ENCODE measurements at places on chromosomes 4 and X.
A peak's percentile ranks its signal among the peaks of the same experiment; 100 is the strongest.

DNA sequence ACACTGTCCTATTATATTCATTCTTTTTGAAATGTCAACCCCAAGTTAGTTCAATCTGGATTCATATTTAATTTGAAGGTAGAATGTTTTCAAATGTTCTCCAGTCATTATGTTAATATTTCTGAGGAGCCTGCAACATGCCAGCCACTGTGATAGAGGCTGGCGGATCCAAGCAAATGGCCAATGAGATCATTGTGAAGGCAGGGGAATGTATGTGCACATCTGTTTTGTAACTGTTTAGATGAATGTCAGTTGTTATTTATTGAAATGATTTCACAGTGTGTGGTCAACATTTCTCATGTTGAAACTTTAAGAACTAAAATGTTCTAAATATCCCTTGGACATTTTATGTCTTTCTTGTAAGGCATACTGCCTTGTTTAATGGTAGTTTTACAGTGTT, 1.6 kb downstream of the CXCL1 start:
- H3K4me3 ChIP-seq = peak overlapping the region; percentile 3
- no peaks in the 10 kb centered on the region for H3K4me1 ChIP-seq
- no peaks in the 10 kb centered on the region for H3K36me3 ChIP-seq
- DNase-seq = no peak

- DNase-seq = no peak
- H3K36me3 ChIP-seq = no peaks in the 10 kb centered on the region
- H3K4me3 ChIP-seq = no peak overlapping the region
- H3K27ac ChIP-seq = no peak overlapping the region
- H3K27me3 ChIP-seq = no peaks in the 10 kb centered on the region
- H3K4me1 ChIP-seq = no peaks in the 10 kb centered on the region
These were observed 50.6 kb downstream of the PTCHD1 start for GRCh38 chrX:23385242-23385641.

- H3K27me3 ChIP-seq = no peaks in the 10 kb centered on the region
- H3K4me3 ChIP-seq = no peak overlapping the region
- H3K36me3 ChIP-seq = no peaks in the 10 kb centered on the region
- H3K27ac ChIP-seq = no peak overlapping the region
These were observed 26.9 kb upstream of the RASGEF1B start for GRCh38 chr4:81498551-81499099.

DNA sequence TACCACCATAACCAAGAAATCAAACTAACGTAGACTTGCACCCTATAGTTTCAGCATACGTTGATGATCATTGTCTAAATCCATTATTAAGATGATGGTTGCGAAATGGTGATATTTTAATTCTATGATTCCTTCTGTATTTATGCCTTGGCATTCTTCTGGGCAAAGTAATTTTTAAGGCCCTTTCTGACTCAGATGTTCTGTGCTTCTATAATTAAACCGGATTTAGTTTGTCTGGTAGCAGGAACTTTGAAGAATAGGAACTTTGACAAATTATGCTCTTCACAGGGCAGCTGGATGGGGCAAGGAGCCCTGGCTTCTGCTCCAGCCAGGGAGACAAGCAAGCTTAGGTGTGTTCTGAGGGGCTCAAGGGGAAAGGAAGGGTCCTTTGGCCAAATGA, 23.8 kb upstream of the PLAC1 start:
- H3K27me3 ChIP-seq = peaks cover 1% of the 10 kb centered on the region
- no peaks in the 10 kb centered on the region for H3K4me1 ChIP-seq
- H3K4me3 ChIP-seq = no peak overlapping the region
- no peak overlapping the region for H3K27ac ChIP-seq

DNA sequence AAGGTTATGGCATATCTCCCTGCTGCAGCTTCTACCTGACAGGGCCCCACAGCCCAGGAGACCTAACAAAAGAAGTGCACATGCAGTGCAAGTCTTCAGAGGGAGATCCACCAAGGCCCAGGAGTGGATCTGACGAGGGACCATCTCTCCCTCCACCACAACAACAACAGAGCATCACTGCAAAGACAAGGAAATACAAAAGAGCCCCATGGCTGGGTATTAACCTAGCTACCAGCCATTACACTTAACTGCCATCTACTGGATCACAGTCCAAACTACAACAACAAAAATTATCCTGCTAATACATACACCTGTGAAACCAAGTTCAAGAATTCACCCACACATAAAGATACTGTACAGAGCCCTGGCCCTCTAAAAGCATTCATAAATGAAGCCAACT, 280.2 kb upstream of the SLC7A11 start:
- no peak for DNase-seq
- H3K4me1 ChIP-seq = no peaks in the 10 kb centered on the region
- H3K27me3 ChIP-seq = no peaks in the 10 kb centered on the region
- H3K4me3 ChIP-seq = no peak overlapping the region

DNA sequence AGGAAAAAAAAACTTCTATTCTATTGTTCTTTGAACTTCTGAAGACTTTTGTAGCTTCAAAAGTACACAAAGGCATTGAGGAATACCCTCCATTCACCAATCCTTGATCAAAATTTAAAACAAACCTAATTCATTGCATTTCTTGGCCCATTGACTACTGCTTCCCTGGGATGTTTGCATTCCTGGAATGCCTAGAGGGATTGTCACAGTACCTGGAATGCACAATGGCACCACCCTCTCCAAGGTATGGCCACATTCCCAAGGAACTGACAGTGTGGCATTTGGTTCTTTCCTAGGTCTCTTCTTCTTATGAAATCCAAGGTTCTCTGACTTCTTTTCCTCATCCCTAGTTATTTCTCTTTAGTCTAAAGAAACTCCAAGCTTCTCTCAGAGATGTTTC, 600.7 kb downstream of the CCSER1 start:
- no peaks in the 10 kb centered on the region for H3K27me3 ChIP-seq
- no peaks in the 10 kb centered on the region for H3K36me3 ChIP-seq
- no peak for DNase-seq
- H3K4me3 ChIP-seq = no peak overlapping the region

DNA sequence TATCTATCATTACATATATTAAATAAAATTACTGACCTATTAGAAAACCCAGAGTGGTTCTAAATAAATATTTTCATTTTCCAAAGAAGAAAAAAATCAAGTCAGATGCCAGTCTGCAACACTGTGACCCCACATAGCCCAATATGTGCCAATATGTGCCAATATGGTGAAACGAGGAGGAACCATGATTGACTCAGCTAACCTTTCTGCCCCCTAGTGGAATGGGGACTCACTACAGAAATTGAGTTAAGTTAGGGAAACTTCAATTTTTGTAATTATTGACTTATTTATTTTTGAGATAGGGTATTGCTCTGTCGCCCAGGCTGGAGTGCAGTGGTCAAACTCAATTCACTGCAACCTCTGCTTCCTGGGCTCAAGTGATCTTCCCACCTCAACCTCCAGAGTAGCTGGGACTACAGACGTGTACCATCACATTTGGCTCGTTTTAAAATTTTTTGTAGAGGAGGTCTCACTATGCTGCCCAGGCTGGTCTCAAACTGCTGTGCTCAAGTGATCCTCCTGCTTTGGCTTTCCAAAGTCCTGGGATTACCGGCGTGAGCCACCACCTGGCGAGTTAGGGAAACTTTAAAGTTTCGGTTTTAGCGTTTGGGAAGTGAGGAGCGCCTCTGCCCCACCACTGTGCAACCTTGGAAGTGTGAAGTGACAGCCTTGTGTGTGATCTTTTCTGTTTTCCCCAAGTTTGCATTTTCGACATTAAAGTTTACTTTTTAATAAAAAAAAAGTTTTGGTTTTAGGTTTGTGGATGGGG, 116.8 kb upstream of the SHISA3 start:
- H3K4me1 ChIP-seq = no peaks in the 10 kb centered on the region
- H3K27ac ChIP-seq = no peak overlapping the region
- no peaks in the 10 kb centered on the region for H3K27me3 ChIP-seq
- H3K36me3 ChIP-seq = no peaks in the 10 kb centered on the region

GRCh38 chr4:189299706-189300105, 641.0 kb upstream of the FRG1 start:
- no peaks in the 10 kb centered on the region for H3K27me3 ChIP-seq
- H3K27ac ChIP-seq = no peak overlapping the region
- H3K4me3 ChIP-seq = no peak overlapping the region
- H3K4me1 ChIP-seq = no peaks in the 10 kb centered on the region

DNA sequence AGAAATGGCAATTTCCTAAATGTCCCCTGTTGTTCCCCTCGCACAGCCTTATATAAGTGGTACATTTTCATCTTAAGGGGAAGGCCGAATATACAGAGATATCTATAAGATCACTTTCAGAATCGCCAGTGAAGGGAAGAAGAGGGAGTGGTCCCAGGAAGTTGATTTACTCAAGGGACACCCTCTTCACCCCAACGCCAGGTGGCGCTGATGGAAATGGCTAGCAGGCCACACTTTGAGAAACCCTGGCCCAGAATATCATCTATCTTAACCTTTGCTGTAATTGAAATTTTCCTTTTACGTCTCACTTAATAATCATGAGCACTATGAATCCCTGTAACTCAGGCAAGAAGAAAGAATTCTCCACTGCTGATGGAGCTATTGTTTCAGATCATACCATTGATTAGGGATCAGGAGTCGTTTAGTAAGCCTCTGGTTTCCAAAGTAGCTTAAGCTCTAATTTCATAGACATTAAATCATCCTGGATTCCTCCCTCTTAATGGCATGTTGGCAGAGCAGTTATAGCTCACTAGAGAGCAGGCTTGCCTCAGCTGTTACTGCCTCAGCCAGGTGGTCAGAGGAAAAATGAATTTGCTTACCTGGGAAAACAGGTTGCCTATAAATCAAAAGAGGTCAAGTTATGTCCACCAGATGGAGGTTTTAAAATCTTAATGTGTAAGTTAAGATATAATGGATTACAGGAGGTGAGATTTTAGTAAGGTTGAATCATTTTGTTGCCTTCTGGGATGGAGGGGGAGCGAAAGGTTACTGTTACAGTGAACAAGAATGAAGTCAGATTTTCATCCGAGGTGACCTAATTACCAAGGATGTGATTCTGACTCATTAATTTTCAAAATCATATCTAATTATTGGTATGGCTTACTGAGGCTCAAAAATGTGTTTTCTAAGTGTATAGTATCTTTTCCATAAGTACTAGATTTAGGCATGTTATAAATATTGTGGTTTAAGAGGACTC, 941.2 kb upstream of the TENM3 start:
- H3K27me3 ChIP-seq = no peaks in the 10 kb centered on the region
- no peak overlapping the region for H3K4me3 ChIP-seq
- H3K36me3 ChIP-seq = no peaks in the 10 kb centered on the region
- peak; percentile 61 for DNase-seq
- no peaks in the 10 kb centered on the region for H3K4me1 ChIP-seq

- no peaks in the 10 kb centered on the region for H3K4me1 ChIP-seq
- H3K27me3 ChIP-seq = peaks cover 14% of the 10 kb centered on the region
- no peak overlapping the region for H3K27ac ChIP-seq
- DNase-seq = no peak
- H3K4me3 ChIP-seq = peak overlapping the region; percentile 21
These were observed 5.3 kb downstream of the CRMP1 start for GRCh38 chr4:5887361-5888221.

GRCh38 chr4:8191136-8191747, 7.8 kb upstream of the SH3TC1 start:
- H3K4me1 ChIP-seq = peaks cover 6% of the 10 kb centered on the region
- DNase-seq = peak; percentile 60
- no peaks in the 10 kb centered on the region for H3K27me3 ChIP-seq

GRCh38 chr4:7772711-7773385, 166.8 kb downstream of the AFAP1 start:
- no peak overlapping the region for H3K4me3 ChIP-seq
- no peak overlapping the region for H3K27ac ChIP-seq
- H3K27me3 ChIP-seq = no peaks in the 10 kb centered on the region
- H3K4me1 ChIP-seq = no peaks in the 10 kb centered on the region
- DNase-seq = no peak
- no peaks in the 10 kb centered on the region for H3K36me3 ChIP-seq

GRCh38 chr4:24514808-24515207, 69.5 kb downstream of the DHX15 start:
- no peak for DNase-seq
- H3K27ac ChIP-seq = no peak overlapping the region
- H3K36me3 ChIP-seq = no peaks in the 10 kb centered on the region
- no peaks in the 10 kb centered on the region for H3K27me3 ChIP-seq
- H3K4me3 ChIP-seq = no peak overlapping the region

DNA sequence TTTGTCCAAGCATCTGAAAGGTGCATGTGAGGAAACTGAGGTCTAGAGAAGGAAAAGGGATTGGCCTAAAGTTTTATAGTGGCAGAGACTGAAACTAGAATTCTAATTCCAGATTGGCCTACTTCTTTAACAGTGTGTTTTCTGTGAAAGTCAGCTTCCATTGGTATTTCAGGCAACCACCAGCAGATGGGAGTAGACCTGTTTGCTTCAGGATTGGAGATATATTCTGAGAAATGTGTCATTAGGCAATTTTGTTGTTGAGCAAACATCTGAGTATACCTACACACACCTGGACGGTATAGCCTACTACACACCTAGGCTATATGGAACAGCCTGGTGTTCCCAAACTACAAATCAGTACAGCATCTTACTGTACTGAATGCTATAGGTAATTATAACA, 207.3 kb upstream of the RADX start:
- no peak overlapping the region for H3K4me3 ChIP-seq
- no peak overlapping the region for H3K27ac ChIP-seq
- H3K4me1 ChIP-seq = no peaks in the 10 kb centered on the region
- no peaks in the 10 kb centered on the region for H3K36me3 ChIP-seq
